SK-N-SH (cell line): ENCODE measurements at places on chromosomes 7 and 10. TPM values are rescaled to one million over a fixed set of nuclear protein-coding genes. Genes with fewer than 3 reads are reported as not detected.

The ZNF92 gene
- 1.6 and 2.2 TPM in 2 replicates for polyA plus RNA-seq

The ZNF804B gene
- not detected in 2 replicates for polyA plus RNA-seq

The FKBP14 gene
- polyA plus RNA-seq, result 15.7 and 24.4 TPM in 2 replicates

The UPF2 gene
- 4.7 and 6.4 TPM in 2 replicates for polyA plus RNA-seq

The FFAR4 gene
- polyA plus RNA-seq, result not detected in 2 replicates

The HTR7 gene
- 0.16 and 0.24 TPM in 2 replicates for polyA plus RNA-seq

The EMX2 gene
- not detected in 2 replicates for polyA plus RNA-seq

The CNNM1 gene
- 0.12 and 0.16 TPM in 2 replicates for polyA plus RNA-seq

The NPFFR1 gene
- not detected in 2 replicates for polyA plus RNA-seq

The THSD7A gene
- polyA plus RNA-seq, result 0.16 and 0.49 TPM in 2 replicates

The HECW1 gene
- not detected in 2 replicates for polyA plus RNA-seq

The SYT15B gene
- polyA plus RNA-seq, result not detected in 2 replicates

The TMEM130 gene
- polyA plus RNA-seq, result 1.2 and 1.3 TPM in 2 replicates

The C10orf62 gene
- polyA plus RNA-seq, result 0.07 and 0.19 TPM in 2 replicates

The IDI2 gene
- not detected in 2 replicates for polyA plus RNA-seq

The IFIT1B gene
- 0.03 TPM in 1 of 2 replicates, not detected in the other for polyA plus RNA-seq

The CSTF2T gene
- polyA plus RNA-seq, result 4.3 and 4.6 TPM in 2 replicates

The OR2A42 gene
- not detected in 2 replicates for polyA plus RNA-seq

The SFTPA1 gene
- not detected in 2 replicates for polyA plus RNA-seq

The C7orf33 gene
- polyA plus RNA-seq, result not detected in 2 replicates

The FAM20C gene
- 6.8 and 12.7 TPM in 2 replicates for polyA plus RNA-seq

The IPMK gene
- polyA plus RNA-seq, result 0.71 and 0.88 TPM in 2 replicates
